ENCODE measurements at places on chromosomes 2 and 18. TPM values are rescaled to one million over a fixed set of nuclear protein-coding genes. Genes with fewer than 3 reads are reported as not detected.

Gene NAT8
- total RNA-seq, result not detected

Gene PTH2R
- 0.17 TPM for total RNA-seq

Gene KYNU
- 0.20 TPM for total RNA-seq

Gene DSC2
- 0.07 TPM for total RNA-seq

Gene RBKS
- 0.59 TPM for total RNA-seq

Gene LIMS4
- total RNA-seq, result 3.1 TPM

Gene RAB6D
- not detected for total RNA-seq

Gene ANKRD30B
- total RNA-seq, result 0.73 TPM

Gene FEV
- not detected for total RNA-seq

Gene CHRND
- not detected for total RNA-seq

Gene NEU2
- not detected for total RNA-seq
